ENCODE measurements at places on chromosomes 12 and 14.

GRCh38 chr14:82113710-82114109 is 580.1 kb upstream of the SEL1L start:
- DNase-seq, result no peak

- DNase-seq, result no peak
Observed at GRCh38 chr12:83141460-83141994, 454.8 kb downstream of the TMTC2 start.

DNA sequence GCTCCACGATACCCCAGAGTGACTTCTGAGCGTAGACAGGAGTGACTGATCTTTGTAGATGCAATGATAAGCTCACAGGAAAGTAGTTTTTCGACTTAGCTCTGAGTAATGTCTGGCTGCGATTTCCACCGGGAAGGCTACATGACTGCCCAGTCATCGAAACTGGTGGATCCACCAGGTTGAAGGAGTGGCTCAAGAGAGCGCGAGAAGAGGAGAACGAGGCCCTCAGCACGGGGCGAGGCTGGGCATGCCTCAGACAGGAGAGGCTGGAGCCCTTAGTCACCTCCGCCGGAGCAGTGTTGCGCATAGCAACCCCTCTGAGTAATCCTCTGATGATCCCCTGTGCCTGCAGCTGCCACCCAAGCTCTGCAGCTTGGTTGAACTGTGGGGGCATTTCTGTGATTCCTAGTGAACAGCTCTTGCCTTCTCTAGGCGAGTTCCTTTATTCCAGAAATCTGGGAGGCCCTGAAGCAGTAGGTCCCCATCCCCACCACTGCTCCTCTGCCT is 25.6 kb downstream of the ELK3 start:
- DNase-seq, result no peak

DNA sequence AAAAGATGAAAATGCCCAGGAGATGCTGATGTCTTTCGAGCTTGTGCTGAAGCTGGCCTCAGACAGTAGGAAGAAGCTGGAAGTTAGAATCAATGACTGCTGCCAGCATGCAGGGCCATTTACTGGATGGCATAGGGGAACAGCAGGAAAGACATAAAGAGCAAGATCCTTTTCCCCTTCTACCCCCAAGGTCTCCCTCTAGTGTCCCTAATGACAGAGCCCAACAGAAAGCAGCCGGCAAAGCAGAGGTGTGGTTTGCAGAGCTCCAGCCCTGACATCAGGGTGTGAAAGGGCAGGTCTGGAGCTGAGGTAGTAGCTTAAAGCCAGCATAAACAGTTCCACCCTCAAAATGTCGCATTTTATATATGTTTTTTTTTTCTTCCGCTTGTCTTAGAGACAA is 1560.7 kb upstream of the TMEM132C start:
- DNase-seq, result no peak

GRCh38 chr12:44835641-44836379 is 40.3 kb downstream of the NELL2 start:
- no peak for DNase-seq

GRCh38 chr12:114895081-114895480 is 211.1 kb upstream of the TBX3 start:
- DNase-seq, result no peak

GRCh38 chr12:118841588-118841987 is 139.8 kb upstream of the SRRM4 start:
- no peak for DNase-seq

DNA sequence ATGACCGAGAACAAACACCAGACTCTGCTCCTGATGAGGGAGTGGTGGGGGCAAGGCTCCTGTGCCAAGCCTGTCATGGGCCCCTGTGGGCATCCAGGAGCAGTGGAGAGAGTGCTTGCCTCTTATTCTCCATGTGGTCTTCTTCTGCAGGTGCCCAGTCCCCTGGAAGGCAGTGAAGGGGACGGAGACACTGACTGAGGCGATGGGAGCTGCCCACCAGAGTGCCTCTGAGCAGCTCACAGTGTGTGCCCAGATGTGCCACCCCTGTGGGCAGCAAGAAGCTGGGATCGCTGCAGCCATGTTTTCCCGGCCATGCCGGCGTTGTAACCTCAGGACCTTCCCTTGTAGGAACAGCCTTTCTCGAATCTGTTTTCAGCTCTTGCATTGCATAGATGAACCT is 6.4 kb upstream of the EP400 start:
- no peak for DNase-seq
